ENCODE measurements at places on chromosomes 3 and 15. TPM values are rescaled to one million over a fixed set of nuclear protein-coding genes. Genes with fewer than 3 reads are reported as not detected.

Gene RLBP1
- total RNA-seq, result not detected

GRCh38 chr3:155239960-155240359 lies 53.5 kb downstream of the STRIT1 start:
- H3K27me3 ChIP-seq, result peaks cover 3% of the 10 kb centered on the region
- peaks cover 41% of the 10 kb centered on the region for H3K36me3 ChIP-seq
- no peak overlapping the region for H3K27ac ChIP-seq
- no peak for DNase-seq
- H3K4me1 ChIP-seq, result no peaks in the 10 kb centered on the region
- no peak overlapping the region for H3K4me3 ChIP-seq

- no peak overlapping the region for H3K4me3 ChIP-seq
- no peaks in the 10 kb centered on the region for H3K36me3 ChIP-seq
- H3K27ac ChIP-seq, result no peak overlapping the region
- no peaks in the 10 kb centered on the region for H3K27me3 ChIP-seq
Observed at GRCh38 chr3:9347887-9348286, 15.0 kb upstream of the THUMPD3 start.

DNA sequence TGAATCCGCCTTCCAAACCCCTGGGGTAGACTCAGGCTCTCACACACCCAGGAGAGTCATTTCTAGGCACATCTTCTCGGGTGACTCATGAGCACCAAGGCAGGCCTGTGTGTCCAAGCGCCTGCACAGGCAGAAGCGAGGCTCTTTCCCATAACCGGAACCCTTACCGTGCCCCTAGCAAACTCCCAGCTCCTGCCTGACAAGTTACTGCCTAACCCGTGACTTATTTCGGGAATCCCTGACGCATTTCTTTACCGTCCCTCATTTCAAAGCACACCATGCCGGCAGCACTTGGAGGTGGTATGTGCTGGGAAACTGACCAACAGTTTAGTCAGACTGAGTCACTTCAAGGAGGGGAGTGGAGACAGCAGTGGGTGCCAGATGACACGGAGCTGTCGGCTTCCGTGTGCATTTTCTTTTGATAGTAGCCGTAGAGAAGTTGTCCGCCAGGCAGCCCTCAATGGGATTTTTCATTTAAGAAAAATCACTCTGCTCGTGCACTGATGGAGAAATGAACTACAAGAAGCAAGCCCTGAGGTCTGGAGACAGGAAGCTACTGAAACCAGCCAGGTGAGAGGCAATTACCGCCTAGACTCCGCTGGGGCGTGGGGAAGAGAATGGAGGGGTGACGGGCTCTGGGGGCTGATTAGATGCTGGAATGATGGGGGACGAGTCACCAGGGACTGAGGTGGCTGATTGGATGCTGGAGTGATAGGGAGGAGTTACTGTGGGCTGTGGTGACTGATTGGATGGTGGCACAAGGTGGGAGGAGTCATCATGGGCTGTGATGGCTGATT lies 17.3 kb upstream of the HRH1 start:
- no peaks in the 10 kb centered on the region for H3K27me3 ChIP-seq
- no peaks in the 10 kb centered on the region for H3K36me3 ChIP-seq
- H3K27ac ChIP-seq, result no peak overlapping the region
- H3K4me3 ChIP-seq, result no peak overlapping the region

- no peak overlapping the region for H3K4me3 ChIP-seq
- no peaks in the 10 kb centered on the region for H3K36me3 ChIP-seq
- H3K27ac ChIP-seq, result no peak overlapping the region
- peaks cover 7% of the 10 kb centered on the region for H3K4me1 ChIP-seq
Observed at GRCh38 chr15:101455291-101456025, 34.0 kb downstream of the PCSK6 start.

DNA sequence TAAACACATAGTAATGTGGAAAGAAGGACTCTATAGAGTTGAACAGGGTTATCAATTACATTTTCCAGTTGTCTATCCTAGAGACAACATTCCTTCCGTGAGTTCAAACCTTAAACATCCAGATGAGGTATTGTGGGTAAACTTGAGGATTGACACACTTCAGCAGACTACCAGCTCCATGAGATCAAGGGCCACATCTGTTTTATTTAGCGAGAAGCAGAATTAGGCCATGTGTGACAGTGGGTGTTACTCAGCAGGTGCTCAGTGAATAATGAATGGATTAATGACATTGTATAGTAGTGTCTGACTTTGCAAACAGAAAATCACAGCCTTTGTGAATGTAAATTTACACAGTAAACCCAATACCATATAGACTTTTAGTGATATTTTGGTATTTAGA lies 941.1 kb upstream of the CFAP20DC start:
- H3K36me3 ChIP-seq, result no peaks in the 10 kb centered on the region
- peaks cover 14% of the 10 kb centered on the region for H3K4me1 ChIP-seq
- H3K4me3 ChIP-seq, result no peak overlapping the region
- no peaks in the 10 kb centered on the region for H3K27me3 ChIP-seq

DNA sequence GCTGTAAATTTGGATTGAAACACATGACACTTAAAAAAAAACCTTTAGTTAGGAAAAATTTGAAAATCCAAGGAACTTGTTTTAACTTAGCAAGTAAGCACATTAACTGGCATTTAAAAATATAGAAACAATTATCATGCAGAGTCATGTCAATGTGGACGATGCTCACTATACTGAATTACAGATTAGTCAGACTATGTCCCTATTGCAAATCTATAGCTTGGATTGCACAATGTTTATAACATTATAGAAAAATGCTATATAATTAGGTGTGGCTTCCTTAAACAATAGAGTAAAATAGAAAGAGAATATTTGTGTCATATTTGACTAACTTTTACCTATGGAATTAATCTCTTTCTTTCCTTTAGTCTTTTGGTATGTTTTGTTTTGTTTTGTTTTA lies 48.4 kb upstream of the TUSC7 start:
- no peaks in the 10 kb centered on the region for H3K36me3 ChIP-seq
- no peak for DNase-seq
- no peak overlapping the region for H3K4me3 ChIP-seq
- H3K4me1 ChIP-seq, result peaks cover 13% of the 10 kb centered on the region
- H3K27me3 ChIP-seq, result no peaks in the 10 kb centered on the region
- no peak overlapping the region for H3K27ac ChIP-seq

Gene TMCO5A
- not detected for total RNA-seq

DNA sequence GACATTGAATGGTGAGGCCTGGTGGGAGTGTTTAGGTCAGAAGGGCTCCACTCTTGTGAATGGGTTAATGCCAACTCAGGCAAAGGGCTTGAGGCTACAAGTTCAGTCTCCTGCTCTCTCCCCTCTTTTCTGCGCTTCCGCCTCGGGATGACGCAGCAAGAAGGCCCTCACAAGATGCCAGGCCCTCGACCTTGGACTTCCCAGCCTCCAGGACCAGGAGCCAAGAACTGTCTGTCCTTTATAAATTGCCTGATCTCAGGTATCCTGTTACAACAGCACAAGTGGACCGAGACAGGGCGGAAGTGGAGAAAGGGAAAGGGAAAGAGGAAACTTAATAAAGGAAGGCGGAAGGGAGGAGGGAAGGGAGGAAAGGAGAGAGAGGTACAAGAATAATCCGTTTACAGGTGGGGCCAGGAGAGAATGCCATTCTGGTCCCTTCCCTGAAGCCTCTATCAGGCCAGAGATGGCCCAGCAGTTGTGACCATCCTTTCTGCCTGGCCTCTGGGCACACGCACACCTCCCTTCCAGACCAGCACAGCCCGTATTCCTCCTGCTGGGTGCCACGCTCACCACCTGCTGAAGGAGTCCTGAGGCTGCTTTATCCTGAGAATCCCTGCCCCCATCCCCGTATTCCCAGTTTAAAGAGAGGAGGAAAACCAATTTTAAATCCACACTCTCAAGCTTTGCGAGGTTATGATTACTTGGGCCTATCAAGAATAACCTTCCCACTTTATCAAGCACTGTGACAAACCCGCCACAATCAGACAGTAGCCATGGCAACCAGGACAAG lies 64.2 kb downstream of the OXNAD1 start:
- H3K27me3 ChIP-seq, result no peaks in the 10 kb centered on the region
- DNase-seq, result no peak
- no peak overlapping the region for H3K4me3 ChIP-seq
- peaks cover 39% of the 10 kb centered on the region for H3K36me3 ChIP-seq
- 0 out of 2 replicates have a peak overlapping the region, but pooled peaks have one; percentile 41 for H3K27ac ChIP-seq

DNA sequence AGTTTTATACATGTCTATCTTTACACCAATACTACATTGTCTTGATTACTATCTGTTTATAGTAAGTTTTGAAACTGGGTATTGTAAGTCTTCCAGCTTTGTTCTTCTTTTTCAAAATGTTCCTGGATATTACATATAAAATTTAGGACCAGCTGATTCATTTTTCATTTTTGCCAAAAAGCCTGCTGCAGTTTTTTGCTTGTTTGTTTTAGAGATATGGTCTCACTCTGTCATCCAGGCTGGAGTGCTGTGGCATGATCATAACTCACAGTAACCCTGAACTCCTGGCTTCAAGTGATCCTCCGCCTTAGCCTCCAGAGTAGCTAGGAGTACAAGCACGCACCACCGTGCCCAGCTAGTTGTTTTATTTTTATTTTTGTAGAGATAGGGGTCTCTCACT lies 20.4 kb upstream of the AP4E1 start:
- H3K27ac ChIP-seq, result no peak overlapping the region
- peaks cover 15% of the 10 kb centered on the region for H3K36me3 ChIP-seq
- H3K4me1 ChIP-seq, result no peaks in the 10 kb centered on the region
- H3K27me3 ChIP-seq, result peaks cover 3% of the 10 kb centered on the region
- H3K4me3 ChIP-seq, result no peak overlapping the region

Gene GOLGA6A
- total RNA-seq, result 6.0 TPM

DNA sequence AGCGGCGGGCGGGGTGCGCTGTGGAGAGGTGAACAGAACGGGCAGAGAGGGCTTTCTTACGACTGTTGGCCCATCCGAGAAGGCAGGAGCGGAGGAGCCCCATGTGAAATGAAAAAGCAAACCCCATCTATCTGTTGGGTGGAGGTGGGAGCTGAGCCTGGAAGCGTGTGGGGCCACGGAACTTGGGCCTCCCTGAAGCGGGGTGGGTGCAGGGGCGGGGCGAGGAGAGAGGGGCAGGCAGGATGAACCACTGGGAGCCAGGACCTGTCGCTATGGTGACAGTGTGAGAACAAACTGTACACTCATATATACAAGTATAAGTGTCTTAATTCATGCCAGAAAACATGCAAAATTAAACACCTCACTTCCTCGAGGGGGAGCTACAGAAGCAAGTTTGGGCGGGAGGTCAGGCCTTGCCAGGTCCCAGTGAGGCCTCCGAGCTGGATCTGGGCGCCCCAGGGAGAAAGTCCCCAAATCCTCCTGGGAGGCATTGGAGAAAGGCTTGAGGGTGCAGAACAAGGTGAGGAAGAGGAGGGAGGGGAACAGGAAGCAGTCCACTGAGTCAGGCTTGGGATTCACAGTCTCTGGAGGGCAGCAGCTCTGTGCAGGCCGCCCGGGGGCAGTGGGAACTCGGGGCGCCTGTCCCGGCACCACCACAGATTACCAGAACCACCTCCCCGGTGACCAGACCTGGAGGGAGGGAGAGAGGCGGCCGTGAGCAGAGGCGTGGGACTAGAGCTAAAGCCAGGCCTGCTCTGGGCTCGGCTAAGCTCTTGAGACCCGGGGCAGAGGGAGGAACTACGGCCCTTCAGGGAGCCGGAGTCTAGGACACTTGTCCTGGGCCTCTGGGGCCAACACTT lies 34.8 kb downstream of the RBPMS2 start:
- DNase-seq, result no peak
- H3K27me3 ChIP-seq, result no peaks in the 10 kb centered on the region
- H3K36me3 ChIP-seq, result peaks cover 50% of the 10 kb centered on the region
- peaks cover 19% of the 10 kb centered on the region for H3K4me1 ChIP-seq

DNA sequence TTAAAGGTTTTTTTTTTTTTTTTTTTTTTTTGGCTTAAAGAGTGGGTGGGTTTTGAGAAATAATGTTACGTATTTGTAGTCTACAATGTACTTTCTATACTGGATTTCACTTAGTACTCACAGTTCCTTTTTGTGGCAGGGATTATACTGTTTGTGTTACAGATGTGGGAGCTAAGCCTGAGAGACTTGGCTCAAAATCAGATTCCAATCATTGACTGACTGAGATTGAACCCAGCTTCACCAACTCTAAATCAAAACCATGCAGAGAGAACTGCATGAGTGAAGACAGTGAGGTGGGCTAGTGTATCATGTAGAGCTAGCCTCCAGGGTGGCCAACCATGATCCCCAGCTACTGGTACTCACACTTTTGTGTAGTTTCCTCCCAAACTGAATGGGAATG lies 68.0 kb downstream of the TMEM108 start:
- H3K4me1 ChIP-seq, result peaks cover 24% of the 10 kb centered on the region
- no peaks in the 10 kb centered on the region for H3K36me3 ChIP-seq
- no peak for DNase-seq
- H3K27me3 ChIP-seq, result no peaks in the 10 kb centered on the region
- no peak overlapping the region for H3K4me3 ChIP-seq

GRCh38 chr15:53675832-53676231 lies 83.6 kb downstream of the WDR72 start:
- no peak overlapping the region for H3K4me3 ChIP-seq
- no peaks in the 10 kb centered on the region for H3K27me3 ChIP-seq
- no peak for DNase-seq

Gene KBTBD12
- total RNA-seq, result 0.22 TPM

- DNase-seq, result no peak
- no peaks in the 10 kb centered on the region for H3K27me3 ChIP-seq
- H3K4me3 ChIP-seq, result no peak overlapping the region
- peaks cover 54% of the 10 kb centered on the region for H3K4me1 ChIP-seq
- no peak overlapping the region for H3K27ac ChIP-seq
Observed at GRCh38 chr3:172077197-172077757, 37.9 kb downstream of the FNDC3B start.

DNA sequence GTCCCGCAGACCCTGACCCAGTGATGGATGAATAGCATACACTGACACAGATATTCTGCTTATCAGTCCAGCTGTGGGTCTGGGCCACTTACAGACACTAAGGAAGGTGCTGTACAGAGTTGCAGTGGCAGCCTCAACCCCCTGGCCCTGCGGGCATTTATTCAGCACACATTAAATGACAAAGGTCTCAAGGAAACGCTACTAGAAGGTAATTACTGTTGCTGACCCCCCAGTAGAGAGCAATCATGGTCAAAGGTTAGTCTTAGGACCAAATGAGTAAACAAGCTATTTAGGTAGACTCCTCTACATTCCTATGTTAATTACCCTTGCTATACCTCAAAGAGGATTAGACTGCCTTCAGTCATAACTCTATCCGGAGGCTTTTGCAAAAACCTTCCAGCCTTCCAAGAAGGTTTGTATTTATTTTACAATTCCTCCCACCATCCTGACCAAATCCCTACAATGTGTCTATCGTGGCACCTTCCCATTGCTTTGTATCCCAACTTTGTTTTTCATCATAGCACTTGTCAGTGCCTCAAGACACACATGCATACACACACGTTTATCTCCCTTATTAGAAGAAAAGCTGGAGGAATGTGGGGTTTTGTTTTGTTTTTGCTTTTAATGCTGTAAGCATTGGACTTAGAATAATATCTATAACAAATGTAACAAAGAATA lies 227.9 kb downstream of the PYDC2 start:
- H3K27me3 ChIP-seq, result peaks cover 3% of the 10 kb centered on the region
- peaks cover 10% of the 10 kb centered on the region for H3K36me3 ChIP-seq
- peak overlapping the region; percentile 3 for H3K4me3 ChIP-seq
- peak overlapping the region; percentile 89 for H3K27ac ChIP-seq
- H3K4me1 ChIP-seq, result peaks cover 58% of the 10 kb centered on the region
- DNase-seq, result peak; percentile 43

Gene SLC22A14
- total RNA-seq, result not detected

Measured in WTC11 (cell line).